Stimulated activated naive B cell treated with anti-CD40 and anti-IgM and Interleukin-4, amounts not matched to agents 10 μg/mL and 1 μg/mL and 100 μg/mL, for 72 hours (primary cell): ENCODE measurements at places on chromosomes 13 and 19.

DNA sequence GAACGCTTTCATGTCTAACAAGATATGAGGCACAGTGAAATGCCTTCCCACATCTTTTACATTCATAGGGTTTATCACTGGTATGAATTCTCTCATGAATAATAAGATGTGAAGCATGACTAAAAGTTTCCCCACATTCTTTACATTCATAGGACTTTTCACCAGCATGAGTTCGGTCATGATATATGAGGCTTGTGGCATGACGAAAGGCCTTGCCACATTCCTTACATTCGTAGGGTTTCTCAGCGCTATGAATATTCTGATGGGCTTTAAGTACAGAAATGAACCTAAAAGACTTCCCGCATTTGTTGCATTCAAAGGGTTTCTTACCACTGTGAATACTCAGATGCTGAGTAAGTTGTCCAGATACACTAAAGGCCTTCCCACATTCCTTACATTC lies 21.3 kb downstream of the ZNF607 start:
- DNase-seq, result no peak

- DNase-seq, result no peak
Observed at GRCh38 chr19:45657520-45658167, 10.4 kb upstream of the GIPR start.

GRCh38 chr19:58229255-58229639 lies 533 bp downstream of the ZNF544 start:
- DNase-seq, result no peak

DNA sequence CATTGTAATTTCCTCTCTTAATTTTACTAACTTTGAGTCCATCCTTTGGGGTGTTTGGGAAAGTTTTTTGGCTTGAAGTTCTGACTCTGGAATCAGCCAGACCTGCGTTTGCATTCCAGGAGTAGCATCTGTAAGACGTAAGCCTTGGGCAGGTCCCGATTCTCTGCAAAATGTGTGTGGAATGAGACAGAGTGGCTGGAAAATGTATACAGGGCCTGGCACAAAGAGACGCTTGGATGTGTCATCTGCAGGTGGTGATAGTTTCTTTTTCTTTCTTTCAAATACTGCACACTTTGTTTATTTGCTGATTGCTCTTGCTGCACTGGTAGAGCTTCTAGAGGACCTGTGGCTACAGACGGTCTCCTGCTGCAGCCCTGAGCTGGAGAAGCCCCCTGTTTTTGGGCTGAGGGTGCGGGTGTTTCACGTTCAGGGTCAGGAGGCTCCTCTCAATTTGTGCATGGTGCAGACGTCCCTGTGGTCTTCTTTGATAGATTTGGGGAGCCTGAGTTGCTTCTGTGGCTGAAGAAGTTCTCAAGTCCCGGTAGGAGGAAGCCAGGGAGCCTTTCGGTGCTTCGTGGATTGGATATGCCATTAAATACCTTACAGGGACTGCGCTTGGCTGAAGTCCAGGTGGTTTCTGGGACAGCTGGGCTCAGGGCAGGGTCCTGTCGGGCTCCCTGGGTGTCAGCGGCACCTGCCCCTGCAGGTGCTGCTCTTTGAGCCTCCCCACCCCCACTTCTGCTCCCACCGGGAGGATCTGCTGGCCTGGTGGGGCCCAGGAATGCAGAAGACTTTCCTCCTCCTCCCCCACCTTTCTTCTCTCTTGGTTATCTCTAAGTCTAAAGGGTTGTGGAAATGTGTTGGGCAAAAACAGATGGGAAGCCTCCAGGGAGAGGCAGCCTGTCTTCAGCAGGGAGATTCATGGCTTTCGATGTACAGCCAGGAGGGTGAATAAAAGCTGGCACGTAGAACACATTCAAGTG lies 44.0 kb upstream of the GAS6 start:
- no peak for DNase-seq

GRCh38 chr19:32819419-32820400 lies 49.9 kb downstream of the SLC7A9 start:
- DNase-seq, result peak; percentile 4

DNA sequence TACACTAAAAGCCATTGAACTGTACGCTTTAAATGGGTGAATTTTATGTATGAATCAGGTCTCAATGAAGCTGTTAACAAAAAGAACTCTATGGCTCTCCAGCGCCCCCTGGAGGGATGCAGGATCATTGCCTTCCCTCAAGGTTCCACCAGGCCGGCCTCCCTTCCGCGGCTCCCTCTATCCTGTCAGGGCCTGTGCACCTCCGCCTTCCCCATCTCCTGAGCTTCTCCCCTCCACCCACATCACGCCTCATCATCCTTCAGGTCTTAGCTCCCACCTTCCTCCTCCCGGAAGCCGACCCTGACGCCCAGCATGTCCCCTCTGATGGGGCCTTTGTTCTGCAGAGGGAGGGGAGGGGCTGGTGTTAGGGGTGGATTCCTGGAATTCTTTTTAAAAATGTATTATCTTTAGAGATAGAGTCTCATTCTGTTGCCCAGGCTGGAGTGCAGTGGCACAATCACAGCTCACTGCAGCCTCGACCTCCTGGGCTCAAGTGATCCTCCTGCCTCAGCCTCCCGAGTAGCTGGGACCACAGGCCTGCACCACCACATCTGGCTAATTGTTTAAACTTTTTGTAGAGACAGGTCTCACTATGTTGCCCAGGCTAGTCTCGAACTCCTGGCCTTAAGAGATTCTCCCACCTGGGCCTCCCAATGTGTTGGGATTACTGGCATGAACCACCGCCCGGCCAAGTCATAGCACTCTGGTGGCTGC lies 27.7 kb downstream of the MEIS3 start:
- DNase-seq, result peak; percentile 57

DNA sequence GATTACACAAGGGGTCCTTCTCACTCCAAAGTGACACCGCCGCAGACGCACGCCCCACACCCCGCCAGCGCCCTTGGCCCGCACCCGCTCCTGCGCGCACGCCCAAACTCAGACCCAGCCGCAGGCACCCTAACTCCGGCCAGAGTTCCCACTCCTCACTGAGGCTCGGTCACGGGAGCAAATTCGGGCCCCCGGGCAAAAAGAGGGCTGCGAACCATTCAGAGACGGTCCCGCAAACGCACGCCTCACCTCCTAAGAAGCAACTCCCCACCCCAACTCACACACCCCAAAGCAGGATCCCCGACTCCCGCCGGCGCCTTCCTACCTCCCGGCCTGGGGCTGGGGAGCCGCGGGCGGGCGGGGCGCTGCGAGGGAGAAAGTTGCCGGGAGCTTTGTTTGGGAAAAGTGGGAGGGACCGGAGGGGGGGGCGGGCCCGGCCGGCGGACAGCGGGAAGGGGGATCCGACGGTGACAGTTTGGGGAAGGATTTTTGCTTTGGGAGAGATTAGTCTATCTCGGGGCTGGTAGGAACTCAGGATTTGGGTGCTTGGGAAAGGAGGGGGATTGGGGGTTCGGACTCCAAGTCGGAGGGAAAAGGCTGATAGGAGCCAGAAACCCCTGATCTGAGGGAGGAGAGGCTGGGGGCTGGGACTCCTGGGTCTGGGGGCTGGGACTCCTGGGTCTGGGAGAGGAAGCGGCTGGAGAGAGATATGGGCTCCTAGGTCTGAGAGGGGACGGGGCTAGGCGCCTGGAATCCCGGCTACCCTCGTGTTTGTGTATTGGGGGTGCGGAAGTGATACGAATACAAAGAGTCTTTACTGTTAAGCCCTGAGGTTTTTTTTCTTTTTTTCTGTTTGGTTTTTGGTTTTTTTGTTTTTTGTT lies at the start of gene TEAD2:
Gene TEAD2, minus strand, starts transcription at position 369 of the 881 bp plus-strand sequence. CDS start 2,341 bp downstream, outside the sequence.
- no peak for DNase-seq

DNA sequence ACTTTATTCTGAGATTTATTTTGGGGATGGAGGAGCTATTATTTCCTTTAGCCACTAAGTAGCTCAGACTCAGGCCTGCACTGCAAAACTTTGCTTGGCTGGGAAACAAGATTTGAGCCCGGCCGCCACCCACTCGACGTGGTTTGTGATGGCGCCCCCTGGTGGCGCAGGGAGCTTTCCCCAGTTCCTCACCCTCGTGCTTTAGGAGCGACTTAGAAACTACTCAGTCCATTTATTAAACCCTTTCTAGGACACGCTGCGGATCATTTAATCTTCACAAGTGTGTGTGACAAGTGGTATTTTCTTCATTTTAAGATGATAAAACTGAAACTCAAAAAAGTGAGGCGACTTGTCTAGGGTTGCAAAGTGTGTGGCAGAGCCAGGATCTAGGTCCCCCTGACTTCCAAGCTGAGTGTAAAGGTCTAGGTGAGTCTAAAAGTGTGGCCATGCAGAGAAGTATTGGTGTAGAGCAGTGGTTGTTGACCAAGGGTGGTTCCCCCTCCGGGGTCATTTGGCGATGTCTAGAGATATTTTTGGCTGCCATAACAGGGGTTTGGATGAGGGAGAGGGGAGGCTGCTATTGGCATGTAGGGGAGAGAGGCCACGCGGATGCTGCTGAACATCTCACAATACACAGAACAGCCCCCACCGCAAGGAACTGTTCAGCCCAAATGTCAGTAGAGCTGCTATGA lies 2.2 kb downstream of the CXCL17 start:
- DNase-seq, result peak; percentile 51

DNA sequence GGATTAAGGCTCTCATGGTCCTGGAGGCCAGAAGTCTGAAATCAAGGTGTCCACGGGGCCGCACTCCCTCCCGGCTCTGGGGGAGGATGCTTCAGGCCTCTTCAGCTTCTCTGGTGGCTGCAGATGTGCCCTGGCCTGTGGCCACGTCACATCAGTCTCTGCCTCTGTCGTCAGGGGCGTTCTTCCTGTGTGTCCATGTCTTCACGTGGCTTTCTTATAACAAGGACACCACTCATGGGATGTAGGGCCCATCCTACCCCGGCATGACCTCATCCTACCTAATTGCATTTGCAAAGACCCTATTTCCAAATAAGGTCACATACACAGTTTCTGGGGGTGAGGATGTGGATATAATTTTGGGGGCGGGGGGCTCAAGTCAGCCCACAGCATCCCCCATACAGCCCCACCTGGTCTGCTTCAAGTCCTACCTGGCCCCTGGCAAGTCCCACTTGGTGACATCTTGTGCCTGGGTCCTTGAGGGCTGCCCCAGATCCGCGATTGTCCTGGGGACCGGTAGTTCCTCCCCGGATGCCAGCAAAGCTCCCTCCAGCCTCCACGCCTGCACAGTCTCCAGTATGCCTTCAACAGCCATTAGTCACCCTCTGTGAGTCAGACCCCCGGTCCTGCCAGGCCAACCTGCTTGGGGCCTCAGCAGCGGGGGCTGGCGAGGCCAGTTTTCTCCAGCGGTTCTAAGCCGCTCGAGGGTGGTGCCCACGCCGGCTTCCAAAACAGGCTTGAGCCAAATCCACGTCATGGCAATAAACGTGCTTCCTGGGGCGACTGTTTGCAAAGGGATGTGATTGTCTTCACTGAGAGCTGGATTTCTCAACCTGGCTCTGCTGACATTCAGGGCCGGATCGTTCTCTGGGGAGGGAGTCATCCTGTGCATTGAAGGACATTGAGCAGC lies 32.2 kb downstream of the MYO9B start:
- peak; percentile 35 for DNase-seq

DNA sequence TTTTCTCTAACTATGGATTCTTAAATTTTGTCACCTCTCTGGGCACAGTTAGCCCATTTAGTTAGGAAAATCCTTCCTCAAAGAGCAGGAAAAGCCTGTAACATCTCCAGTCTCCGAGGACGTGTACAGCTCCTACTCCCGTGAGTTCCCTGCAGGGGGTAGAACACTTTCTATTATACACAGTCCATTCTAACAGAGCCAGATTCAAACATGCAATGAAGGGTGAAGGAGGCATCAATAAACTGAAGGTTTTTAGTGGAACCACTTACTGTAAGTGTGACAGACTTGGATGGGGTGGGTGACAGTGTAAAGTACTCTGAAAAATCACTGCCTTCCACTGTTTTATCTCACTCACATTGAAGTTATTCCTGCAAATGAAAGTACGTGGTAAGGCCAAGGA lies 204.7 kb upstream of the DACH1 start:
- DNase-seq, result no peak

- no peak for DNase-seq
Observed at GRCh38 chr13:66399873-66400272, 830.3 kb downstream of the PCDH9 start.

- no peak for DNase-seq
Observed at GRCh38 chr19:1747285-1748114, 5.8 kb upstream of the ONECUT3 start.

- DNase-seq, result no peak
Observed at GRCh38 chr13:76641056-76641455, 245.1 kb downstream of the KCTD12 start.

DNA sequence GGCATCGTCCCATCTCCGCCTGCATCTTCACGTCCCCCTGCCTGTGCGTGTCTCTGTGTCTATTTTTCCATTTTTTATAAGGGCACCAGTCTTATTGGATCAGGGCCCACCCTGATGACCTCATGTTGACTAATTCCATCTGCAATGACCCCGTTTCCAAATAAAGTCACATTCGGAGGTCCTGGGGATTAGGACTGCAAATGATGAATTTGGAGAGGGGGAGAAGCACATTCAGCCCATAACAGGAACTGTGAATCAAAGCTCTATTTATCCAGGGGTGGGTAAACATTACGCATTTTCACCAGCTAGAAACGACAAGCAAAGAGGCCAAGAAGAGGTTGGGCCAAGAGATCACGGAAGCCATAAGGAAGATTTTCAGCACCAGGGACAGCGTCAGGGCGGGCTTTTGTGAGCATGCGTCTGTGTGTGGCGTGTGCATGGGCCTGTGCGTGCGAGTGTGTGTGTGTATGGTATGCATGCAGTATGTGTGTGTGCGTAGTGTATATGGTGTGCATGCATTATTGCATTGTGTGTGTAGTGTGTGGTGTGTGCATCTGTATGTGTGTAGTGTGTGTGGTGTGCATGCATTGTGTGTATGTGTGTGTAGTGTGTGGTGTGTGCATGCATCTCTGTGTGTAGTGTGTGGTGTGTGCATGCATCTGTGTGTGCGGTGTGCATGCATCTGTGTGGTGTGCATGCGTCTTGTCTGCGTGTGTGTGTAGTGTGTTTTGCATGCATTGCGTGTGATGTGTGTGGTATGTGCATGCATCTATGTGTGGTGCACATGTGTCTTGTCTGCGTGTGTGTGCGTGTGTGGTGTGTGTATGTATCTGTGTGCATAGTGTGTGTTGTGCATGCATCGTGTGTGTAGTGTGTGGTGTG lies 19.6 kb downstream of the CELF5 start:
- no peak for DNase-seq

DNA sequence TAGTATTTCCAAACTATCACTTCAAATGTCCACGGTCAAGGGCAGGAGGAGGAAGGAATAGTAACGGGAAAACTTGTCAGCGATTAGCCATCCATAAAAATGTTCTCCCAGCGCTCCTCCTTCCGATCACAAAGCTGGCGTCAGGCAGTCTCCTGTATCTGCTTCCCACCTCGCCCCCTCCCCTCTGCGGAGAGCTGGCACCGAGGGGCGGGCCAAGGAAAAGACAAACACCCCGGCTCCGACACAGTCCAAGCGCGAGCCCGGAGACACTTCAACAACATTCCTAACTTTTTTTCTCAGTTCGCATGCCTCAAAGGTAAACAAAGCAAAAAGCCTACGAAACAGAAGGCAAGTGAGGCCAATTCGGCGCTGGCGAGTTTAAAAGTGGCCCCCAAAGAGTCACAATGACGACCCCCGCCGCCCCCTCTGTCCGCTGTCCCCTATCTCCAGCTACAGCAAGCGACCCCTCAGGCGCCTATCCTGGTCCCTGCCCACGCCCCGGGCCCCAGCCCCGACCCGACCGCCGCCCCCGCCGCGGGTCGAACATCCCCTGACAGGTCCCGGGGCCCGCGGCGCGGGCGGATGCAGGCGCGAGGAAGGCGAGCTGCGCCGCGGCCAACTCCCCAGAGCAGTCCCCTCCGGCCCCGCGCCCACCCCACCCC lies 736 bp downstream of the SMAD9 start:
- no peak for DNase-seq

GRCh38 chr13:57253551-57253950 lies 86.6 kb downstream of the PRR20E start:
- DNase-seq, result no peak
